ENCODE measurements at places on chromosomes 2 and 18.

- no peak for DNase-seq
These were observed 43.2 kb downstream of the MRPL33 start for GRCh38 chr2:27814758-27815157.

GRCh38 chr2:201697899-201698298, 545 bp downstream of the MPP4 start:
- DNase-seq = no peak

GRCh38 chr2:71596011-71596410, 142.7 kb downstream of the DYSF start:
- DNase-seq = no peak

- no peak for DNase-seq
These were observed 28.5 kb downstream of the ST8SIA5 start for GRCh38 chr18:46728219-46728930.

GRCh38 chr2:12702168-12703121, 14.3 kb upstream of the TRIB2 start:
- no peak for DNase-seq

DNA sequence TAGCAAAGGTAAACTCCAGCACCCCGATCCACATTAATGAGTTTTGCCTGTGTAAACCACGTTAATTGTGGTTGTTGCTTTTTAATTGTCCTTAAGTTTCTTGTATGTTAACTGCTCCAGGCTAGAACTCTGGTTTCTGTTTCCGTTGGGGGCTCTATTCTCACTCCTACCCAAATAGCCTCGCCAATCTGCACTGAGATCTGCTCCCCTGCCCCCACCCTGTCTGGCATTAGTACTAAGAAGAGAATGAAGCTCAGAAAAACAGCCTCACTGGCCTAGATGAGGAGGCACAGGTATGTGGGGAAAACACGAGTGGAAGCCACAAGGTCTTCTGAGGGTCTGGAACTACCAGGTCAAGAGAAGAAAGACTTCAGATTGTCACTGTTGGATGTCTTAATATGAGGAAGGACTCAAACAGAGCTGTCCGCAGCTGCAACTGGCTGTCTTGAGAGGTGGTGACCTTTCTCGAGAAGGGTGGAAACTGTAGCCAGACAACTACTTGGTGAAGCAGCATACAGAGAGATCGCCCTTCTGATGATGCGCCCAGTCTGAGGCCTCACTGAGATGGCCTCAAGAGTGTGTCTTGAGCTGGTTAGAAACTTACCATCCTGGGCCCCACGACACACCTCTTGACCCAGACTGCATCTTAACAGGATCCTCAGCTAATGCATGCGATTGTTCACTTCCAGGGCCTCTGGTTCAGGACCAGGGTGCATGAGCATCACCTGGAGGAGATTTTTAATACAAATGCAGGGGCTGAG, 73.1 kb downstream of the TGOLN2 start:
- DNase-seq = no peak

DNA sequence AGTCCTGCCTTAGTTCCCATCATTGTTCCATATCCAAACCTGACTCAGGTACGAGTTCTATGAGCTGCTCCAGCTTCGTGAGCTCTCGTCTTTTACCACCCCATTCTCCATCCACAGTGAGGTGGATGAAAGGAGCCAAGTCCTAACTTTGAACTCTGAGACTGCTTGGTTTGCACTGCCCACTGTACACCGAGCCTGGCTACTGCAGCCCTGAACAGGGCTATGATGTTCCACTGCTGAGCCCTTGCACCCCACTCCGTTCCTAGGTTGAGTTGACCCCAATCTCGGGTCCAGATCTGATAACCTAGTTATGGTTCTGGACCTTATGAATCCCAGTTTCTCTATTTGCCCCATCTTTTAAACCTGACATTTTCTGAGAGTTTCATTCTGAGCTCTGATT, 5.3 kb upstream of the DYNAP start:
- no peak for DNase-seq

DNA sequence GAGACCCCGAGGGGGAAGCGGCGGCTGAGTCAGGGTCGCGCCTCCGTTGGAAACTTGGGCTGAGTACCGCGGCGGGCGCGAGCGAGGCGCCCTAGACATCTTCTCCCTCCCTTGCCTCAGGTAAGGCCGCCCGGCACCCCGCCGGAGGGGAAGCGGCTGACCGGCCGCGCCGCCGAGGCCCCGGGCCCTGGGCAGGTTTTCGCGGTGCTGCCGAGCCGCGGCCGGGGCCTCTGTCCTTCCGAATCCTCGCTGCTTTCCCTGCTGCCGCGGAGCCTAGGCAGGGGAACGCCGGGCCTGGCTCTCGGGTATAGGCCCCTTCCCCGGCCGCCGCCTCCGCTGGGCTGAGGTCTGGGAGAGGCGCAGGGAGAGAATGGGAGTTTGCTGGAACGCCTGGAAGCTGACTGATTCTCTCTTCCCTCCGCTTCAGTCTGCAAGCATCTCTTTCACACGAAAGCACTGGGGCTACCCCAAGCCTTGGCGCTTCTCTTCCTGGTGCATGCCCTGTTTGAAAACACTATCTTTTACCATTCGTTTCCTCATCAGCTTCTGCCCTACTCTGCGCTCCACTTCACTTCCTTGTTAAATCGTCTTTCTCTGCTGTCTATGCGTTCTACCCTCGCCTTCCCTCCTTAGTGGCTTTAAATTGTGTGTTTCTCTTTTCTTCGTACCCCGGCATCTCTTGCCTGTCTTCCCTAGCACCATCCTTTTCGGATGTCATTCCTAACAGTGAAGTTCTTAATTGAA, 652 bp downstream of the PPM1B start:
- DNase-seq = peak; percentile 18

DNA sequence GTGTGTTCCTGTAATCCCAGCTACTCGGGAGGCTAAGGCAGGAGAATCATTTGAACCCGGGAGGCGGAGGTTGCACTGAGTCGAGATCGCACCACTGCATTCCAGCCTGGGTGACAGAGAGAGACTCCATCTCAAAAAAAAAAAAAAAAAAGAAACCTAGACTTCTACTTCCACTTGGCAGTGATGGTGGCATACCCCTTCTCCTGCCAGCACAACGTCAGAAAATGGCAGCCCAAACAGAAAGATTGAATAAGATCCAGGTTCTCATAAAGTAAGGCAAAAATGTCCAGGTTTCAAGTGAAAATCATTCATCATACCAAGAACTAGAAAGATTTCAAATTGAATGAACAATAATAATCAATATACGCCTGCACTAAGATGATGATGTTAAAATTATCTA, 15.4 kb upstream of the ESPNL start:
- DNase-seq = no peak

- DNase-seq = no peak
These were observed 151.6 kb upstream of the ZNF236 start for GRCh38 chr18:76670564-76671288.

GRCh38 chr18:35019933-35020332, 21.3 kb upstream of the MAPRE2 start:
- no peak for DNase-seq

GRCh38 chr2:126614524-126615227, 41.3 kb upstream of the GYPC start:
- DNase-seq = no peak

- DNase-seq = no peak
These were observed 19.5 kb downstream of the STRADB start for GRCh38 chr2:201470821-201471731.

DNA sequence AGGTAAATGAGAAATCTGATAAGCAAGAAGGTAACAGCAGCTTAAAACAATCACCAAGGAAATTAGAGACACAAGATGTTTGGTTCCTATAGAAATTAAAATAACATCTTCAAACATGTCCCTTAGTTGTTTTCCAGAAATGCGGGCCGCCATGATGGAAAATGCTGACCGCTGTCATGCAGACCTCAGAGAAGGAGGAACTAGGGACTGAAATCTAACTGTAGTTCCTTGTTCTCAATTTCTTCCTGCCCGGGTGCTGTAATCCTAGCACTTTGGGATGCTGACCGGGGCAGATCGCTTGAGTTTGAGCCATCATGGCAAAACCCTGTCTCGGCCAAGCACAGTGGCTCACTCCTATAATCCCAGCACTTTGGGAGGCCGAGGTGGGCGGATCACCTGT, 51.1 kb downstream of the TEX51 start:
- DNase-seq = no peak

- DNase-seq = no peak
These were observed 66.1 kb downstream of the LRRFIP1 start for GRCh38 chr2:237693291-237693994.

DNA sequence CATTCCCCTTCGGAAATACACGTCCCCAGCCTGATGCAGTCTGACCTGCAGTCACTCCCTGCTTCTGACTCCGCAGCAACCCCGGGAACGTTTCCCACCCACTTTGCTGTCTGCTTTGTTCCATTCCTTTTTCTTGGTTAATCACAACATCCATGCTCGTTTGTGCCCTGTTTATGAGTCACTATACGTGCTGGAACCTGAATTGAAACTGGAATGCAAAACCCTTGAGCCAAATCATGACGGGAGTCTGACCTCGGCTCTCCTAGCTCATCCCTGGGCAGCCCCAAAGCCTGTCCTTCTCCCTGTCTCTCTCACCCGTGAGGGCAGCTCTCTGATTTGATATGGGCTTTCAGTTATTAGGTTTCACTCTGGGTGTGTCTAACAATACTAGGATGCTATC, 57.1 kb upstream of the RNF152 start:
- no peak for DNase-seq
